Activated T-helper 1 cell treated with anti-CD3 and anti-CD28 coated beads, Interleukin-12 subunit alpha, Interleukin-12 subunit beta, Interleukin-2, Interleukin-4 antibody, amounts not matched to agents 30 ng/mL and 10 ng/mL and 1 ng/mL, durations not matched to agents 14 hours and 24 hours and 36 hours (primary cell): ENCODE measurements at places on chromosomes 11 and 22.

DNA sequence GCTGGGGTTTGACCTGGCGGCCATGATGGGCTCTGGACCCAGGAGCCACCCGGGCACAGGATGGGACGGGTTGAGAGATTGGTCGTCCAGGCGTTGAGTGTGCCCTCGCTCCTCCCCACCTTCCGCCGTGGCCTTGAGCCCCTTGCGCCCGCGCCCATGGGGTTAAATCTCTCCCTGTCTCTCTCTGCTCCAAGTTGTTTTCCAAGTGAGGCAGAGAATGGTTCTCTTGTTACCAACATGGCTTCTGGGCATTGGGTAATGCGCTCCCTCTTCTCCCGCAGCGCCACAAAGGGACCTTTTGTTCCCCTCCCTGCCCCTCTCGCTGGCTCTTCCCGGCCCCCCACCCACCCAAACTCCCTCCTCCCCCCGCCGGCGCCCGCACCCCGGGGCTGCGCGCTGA lies 18.8 kb upstream of the PICK1 start:
- no peaks in the 10 kb centered on the region for H3K4me1 ChIP-seq
- no peak overlapping the region for H3K4me3 ChIP-seq
- H3K36me3 ChIP-seq, result no peaks in the 10 kb centered on the region
- no peak for DNase-seq
- no peaks in the 10 kb centered on the region for H3K27me3 ChIP-seq
- H3K27ac ChIP-seq, result no peak overlapping the region

DNA sequence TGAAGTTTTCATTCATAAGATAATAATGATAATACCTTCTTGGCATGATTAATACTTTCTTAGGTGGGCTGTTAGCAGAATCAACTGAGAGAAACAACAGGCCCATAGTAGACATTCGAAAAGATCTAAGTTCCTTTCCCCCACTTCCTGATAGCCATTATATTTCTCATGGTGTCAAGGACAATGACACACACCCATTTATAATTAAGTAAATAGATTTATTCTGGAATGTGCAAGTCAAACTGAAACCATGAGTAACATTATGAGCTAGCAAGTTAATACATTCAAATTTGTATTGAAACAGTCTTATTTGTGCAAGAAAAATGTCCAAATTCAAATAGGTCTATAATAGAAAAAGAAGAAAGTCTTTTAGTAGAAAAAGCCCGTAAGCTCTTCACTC lies 301.1 kb downstream of the GUCY1A2 start:
- H3K4me3 ChIP-seq, result no peak overlapping the region
- no peak for DNase-seq
- no peaks in the 10 kb centered on the region for H3K27me3 ChIP-seq
- H3K36me3 ChIP-seq, result no peaks in the 10 kb centered on the region
- H3K27ac ChIP-seq, result no peak overlapping the region
- H3K4me1 ChIP-seq, result no peaks in the 10 kb centered on the region

DNA sequence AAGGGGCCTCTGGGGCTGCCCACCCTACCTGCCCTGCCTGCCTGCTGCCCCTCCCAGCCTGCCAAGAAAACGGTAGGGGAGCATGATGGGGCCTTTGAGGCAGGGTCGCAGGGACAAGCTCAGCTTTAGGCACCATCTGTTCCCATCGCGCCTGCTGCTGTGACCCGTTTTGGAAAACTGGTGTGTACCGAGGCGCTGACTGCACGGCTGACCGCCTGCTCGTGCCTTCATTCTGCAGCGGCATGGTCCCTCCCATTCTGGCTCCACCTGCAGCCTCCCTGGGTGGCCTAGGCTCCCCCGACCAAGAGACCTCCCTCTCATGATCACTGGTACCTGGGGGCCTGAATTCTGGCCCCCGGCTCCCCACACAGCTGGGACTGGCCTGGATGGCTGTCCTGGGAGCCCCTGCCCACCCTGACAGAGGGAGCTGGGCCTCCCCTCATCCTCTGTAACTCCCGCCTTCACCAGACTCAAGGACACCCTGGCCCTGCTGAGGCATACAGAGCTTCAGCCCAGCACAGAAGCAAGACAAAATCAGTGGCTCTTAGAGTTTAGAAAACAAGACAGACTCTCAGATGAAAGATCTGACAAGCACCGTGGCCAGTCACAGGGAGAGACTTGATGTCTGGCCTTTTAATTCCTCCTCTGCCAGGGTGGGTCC lies 6.5 kb upstream of the MYRF start:
- H3K36me3 ChIP-seq, result no peaks in the 10 kb centered on the region
- no peak for DNase-seq
- peaks cover 6% of the 10 kb centered on the region for H3K27me3 ChIP-seq
- no peaks in the 10 kb centered on the region for H3K4me1 ChIP-seq

GRCh38 chr11:123976770-123977560 lies 616 bp downstream of the OR10S1 start:
- H3K27me3 ChIP-seq, result no peaks in the 10 kb centered on the region
- no peaks in the 10 kb centered on the region for H3K4me1 ChIP-seq
- no peaks in the 10 kb centered on the region for H3K36me3 ChIP-seq
- no peak overlapping the region for H3K27ac ChIP-seq
- H3K4me3 ChIP-seq, result no peak overlapping the region

DNA sequence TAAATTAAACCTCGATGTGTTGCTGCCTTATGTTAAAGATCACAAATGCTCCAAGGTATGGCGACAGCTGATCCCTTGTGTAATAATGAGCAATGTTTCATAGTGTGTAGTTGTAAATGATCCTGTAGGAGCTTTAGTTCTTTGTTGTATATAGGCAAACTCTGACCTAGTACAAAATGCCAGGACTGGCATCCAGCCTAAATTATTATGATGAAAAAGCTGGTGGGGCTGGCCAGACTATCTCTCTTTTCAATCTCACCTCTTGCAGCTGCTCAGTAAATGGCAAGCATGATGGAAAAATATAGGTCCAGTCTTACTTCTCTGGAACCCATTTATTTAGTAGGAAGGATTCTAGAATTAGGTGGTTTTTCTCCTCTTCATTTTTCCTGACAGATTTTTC lies 345.1 kb upstream of the C11orf87 start:
- H3K27me3 ChIP-seq, result no peaks in the 10 kb centered on the region
- no peak for DNase-seq
- H3K4me3 ChIP-seq, result no peak overlapping the region
- no peaks in the 10 kb centered on the region for H3K36me3 ChIP-seq
- no peaks in the 10 kb centered on the region for H3K4me1 ChIP-seq
- H3K27ac ChIP-seq, result no peak overlapping the region

GRCh38 chr11:94771951-94772350 lies 3.8 kb downstream of the AMOTL1 start:
- no peak overlapping the region for H3K4me3 ChIP-seq
- DNase-seq, result no peak
- no peak overlapping the region for H3K27ac ChIP-seq
- H3K27me3 ChIP-seq, result peaks cover 35% of the 10 kb centered on the region
- H3K36me3 ChIP-seq, result no peaks in the 10 kb centered on the region
- peaks cover 19% of the 10 kb centered on the region for H3K4me1 ChIP-seq

GRCh38 chr22:21866833-21867527 lies 465 bp downstream of the MAPK1 start:
- peaks cover 10% of the 10 kb centered on the region for H3K36me3 ChIP-seq
- peak overlapping the region; percentile 94 for H3K4me3 ChIP-seq
- H3K4me1 ChIP-seq, result peaks cover 44% of the 10 kb centered on the region
- peak overlapping the region; percentile 91 for H3K27ac ChIP-seq
